ENCODE measurements at places on chromosomes 1 and 21.
A peak's percentile ranks its signal among the peaks of the same experiment; 100 is the strongest.

GRCh38 chr1:114702737-114703136, 7.4 kb upstream of the AMPD1 start:
- DNase-seq = no peak

DNA sequence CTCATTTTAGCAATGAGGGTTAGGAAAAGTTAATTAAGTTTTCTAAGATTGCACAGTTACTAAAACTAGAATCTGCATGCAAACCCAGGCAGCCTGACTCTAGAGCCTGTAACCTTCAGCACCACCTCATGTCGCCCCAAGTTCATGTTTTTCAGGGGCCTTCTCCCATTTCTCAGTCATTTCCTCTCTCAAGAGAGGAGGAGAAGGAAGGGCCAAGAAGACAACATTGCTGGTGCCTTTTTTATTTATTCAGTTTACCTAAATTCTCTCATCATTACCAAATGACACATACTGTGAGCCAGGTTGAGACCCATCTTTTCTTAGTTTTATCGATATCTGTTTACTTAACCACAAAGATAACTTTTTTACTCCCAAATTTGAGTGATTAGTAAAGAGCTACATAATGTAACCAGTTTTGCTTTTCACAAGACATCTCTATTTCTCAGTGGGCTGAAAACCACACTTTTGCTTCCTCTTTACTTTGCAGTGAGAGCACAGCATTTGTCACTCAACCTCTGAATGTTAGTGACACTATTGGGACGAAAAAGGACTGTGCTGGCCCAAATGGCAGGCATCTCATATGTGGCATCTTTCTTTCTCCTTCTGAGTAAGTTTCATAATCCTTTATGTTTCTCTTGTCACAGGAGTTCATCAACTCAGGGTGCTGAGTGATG, at the start of gene CD101:
CD101 (plus strand) TSS at position 507 of the 674 bp plus-strand sequence; CDS start at position 565, 58 bp downstream.
- peak; percentile 28 for DNase-seq

DNA sequence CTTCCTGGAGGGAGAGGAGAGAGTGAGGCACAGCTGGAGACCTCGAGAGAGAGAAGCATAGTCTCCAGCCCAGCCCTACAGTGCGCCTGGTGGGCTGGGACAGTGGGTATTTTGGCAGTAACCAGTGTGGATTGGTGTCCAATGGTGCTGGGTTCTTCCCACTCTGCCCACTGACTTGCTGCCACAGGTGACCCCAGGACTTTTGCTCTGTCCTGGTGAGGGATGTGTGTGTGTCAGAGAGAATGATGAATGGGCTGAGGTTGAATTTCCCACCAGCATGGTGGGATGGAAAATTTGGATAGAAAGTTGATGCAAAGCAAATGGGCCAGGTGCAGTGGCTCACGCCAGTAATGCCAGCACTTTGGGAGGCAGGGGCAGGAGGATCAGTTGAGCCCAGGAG, 26.3 kb downstream of the SERINC2 start:
- DNase-seq = no peak

GRCh38 chr1:62732331-62732730, 44.1 kb upstream of the DOCK7 start:
- DNase-seq = no peak

Measured in GM12892 (cell line).